Hair follicle dermal papilla cell (primary cell): ENCODE measurements at places on chromosomes 13 and 19. TPM values are rescaled to one million over a fixed set of nuclear protein-coding genes. Genes with fewer than 3 reads are reported as not detected.

ARHGAP45 gene
- 0.65 and 1.5 TPM in 2 replicates for total RNA-seq

SPRYD7 gene
- 5.5 and 6.0 TPM in 2 replicates for total RNA-seq

PGLYRP2 gene
- total RNA-seq: not detected in 2 replicates

CGB8 gene
- not detected in 2 replicates for total RNA-seq

NOSIP gene
- 46.8 and 50.1 TPM in 2 replicates for total RNA-seq

LRRC4B gene
- under 0.01 and 0.16 TPM in 2 replicates for total RNA-seq

MCF2L gene
- total RNA-seq: 1.7 and 2.1 TPM in 2 replicates

GRIN2D gene
- total RNA-seq: 0.49 and 0.65 TPM in 2 replicates

RGL3 gene
- total RNA-seq: 0.16 and 1.6 TPM in 2 replicates

ICAM5 gene
- total RNA-seq: 1.5 TPM in 1 of 2 replicates, not detected in the other

CLPTM1 gene
- total RNA-seq: 39.6 and 40.7 TPM in 2 replicates

KLK1 gene
- total RNA-seq: not detected in 2 replicates

ZBTB32 gene
- total RNA-seq: not detected in 2 replicates

CEACAM16 gene
- not detected in 2 replicates for total RNA-seq

SKA3 gene
- 15.3 and 18.2 TPM in 2 replicates for total RNA-seq

CYP4F8 gene
- not detected in 2 replicates for total RNA-seq

ADGRE3 gene
- total RNA-seq: not detected in 2 replicates

METTL21C gene
- total RNA-seq: not detected in 2 replicates
